Stimulated activated CD4-positive, alpha-beta T cell treated with anti-CD3 and anti-CD28 coated beads, Interleukin-15, amount 100 ng/mL, for 1 hour (primary cell): ENCODE measurements at places on chromosomes 7 and 10.

DNA sequence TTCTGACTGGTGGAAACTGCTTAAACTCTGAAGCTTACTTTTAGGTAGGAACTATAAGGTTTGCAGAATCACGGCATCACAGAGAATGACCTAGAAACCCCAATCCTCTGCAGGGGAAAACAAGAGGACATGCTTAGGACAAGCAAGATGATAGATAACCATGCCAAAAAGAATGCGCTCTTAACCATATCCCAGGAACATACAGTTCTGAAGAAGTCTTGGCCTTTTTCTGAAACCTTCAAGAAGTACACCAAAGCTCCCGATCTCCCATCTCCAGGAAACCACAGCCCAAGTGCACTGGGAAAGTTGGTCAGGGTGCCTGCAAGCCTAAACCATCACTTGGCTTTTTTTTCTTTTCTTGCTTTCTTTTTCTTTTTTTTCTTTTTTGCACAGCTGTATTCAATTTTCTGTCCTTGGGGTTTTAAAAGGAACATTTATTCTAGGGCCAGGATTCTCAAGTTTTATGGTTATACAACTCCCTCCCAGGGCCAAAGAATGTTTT is 12.2 kb upstream of the SVIL start:
- no peak for DNase-seq

- DNase-seq: no peak
These were observed 15.8 kb upstream of the TRIM8 start for GRCh38 chr10:102628451-102628911.

DNA sequence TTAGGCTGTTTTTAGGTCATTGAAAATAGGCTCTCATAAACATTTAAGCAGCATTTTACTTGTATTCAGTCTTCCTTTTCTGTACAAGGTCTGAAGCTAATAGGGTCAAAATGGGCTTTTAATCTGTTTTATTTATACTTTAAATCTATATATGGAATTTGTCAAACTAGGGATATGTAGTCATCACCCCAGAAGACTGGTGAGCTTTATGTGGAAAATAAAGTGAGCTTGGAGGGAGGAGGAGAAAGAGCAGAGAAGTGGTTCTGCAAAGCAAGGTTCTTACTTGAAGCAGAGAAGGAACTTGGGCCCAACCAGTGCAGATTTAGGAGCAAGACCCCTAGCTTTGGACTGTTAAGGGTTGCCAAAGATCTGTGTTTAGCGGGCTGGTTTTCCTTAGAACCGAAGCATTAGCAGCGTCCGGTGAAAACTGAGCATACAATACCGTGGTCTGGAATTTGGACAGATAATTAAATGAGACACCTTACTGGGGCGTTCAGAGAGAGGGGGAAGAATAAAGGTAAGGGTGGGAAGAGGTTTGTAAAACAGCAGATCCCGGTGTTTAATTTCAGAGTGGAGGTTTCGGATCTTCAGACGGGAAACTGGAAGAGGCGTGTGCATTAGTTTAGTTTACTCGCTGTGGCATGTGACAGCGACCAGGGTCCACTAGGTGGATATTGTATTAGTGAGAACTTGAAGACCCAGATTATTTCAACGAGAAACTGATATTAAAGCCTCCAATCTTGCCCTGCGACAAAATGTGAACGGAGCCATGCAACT is 2.4 kb downstream of the BAMBI start:
- DNase-seq: no peak

DNA sequence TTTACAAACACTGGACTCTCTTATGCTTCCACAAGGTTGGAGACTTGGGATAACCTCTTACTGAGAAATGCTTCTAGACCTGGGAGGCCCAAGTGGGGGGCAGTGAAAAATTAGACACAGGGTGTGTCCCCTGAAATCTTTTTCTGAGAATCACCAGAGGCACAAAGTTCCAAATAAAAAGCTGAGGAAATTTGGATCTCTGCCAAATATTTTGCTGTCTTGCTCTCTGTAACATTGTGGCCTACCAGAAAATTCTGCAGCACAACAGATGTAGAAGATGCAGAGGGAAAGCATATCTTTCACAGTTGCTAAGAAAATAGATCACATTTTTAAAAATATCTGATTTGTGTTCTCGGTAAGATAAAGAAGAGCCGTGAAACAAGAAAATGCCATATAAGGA is 849.4 kb downstream of the CCSER2 start:
- DNase-seq: no peak

DNA sequence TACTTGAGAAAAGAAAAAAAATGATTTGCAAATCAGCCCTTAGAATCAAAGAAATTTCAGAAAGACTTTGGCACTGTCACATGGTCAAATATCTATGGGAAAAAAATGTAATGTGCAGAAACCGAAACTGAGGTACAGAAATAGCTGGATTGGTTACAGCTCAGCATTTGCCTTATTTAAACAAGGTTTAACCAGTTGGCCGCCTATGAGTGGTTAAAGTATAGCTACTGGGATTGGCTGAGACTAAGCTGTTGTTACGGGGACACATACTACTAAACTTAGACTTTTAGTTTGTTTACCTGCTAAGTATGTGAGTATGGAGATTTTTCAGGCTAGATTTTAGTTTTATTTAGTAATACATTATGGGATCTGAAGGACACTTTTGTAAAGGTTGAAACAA is 38.6 kb downstream of the SFTPD start:
- DNase-seq: no peak

GRCh38 chr7:116528008-116528789 is 3.4 kb downstream of the CAV1 start:
- DNase-seq: no peak

DNA sequence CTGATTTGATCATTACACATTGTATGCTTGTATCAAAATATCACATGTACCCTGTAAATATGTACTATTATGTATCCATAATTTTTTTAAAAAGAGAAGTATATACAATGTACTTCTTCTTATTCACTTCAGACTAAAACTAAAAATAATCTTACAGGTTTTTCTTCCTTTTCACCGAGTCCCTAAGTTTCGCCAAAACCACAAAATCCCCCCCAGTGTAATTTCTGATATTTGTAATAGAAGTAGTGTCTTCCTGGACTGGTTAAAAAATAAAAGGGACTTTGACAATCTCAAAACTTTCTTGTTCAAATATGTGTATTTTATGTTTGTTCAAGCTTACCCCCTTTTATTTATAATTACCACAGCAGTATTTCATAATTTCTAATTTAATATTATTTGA is 23.9 kb downstream of the EPC1 start:
- DNase-seq: no peak

DNA sequence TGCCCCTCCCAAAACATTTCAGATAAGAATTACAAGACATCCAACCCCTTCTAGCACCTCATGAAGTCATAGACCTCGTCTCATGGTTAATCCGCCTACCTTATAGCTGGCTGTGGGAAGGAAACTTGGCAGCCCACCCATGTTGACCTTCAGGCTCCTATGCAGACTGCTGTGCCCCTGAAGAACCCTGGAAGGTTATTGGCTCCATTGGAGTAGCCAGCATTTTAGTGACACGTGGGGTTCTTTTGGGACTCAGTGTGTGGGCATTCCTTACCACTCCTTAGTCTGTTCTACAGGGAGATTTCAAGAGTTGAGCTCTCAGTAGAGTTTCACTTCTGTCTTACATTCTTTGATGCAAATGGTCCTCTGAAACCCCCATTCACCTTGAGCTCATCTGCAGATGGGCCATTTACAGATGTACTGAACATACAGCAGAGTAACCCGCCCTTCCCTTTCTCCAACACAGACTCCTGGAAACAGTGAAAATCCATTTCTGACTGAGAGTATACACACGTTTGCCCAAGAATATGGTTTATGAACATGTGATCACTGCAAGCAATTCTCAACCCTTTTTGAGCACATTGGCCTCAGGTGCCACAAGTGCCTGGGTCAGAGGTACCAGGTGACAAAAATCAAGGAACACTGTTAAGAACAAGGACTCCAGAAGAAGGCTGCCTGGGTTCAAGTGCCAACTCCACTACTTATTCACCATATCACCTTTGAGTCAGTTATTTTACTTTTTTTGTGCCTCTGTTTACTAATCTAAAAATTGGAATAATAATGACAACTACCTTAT is 54.0 kb upstream of the HECW1 start:
- no peak for DNase-seq

DNA sequence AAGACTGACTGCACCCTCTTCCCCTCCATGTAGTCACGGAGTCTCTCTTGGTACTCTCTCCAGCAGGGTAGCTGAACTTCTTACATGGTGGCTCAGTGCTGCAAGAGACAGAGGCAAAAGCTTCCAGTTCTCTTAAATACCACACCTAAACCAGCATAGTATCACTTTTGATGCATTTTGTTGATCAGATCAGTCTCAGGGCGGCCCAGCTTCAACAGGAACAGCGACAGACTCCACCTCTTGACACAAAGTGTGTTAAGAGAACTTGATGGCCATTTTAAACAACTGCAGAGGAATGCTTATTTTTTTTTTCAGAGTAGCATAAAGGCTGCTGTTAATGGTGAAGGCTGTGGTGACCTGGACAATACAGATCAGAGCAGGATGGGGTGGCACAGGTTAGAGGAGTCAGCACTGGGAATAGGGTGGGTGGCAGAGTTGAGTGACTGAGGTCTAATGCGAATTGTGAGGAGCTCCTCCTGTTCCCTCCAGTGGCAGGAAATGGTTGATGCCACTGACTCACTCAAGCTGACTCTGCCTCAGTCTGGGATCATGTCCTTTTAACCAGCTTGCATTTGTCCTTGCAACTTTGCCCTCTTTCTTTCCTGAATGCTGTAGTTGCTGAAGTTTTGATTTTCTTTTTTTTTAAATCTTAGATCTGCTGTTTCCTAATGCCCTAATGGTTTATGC is 17.3 kb downstream of the MGAM start:
- no peak for DNase-seq

DNA sequence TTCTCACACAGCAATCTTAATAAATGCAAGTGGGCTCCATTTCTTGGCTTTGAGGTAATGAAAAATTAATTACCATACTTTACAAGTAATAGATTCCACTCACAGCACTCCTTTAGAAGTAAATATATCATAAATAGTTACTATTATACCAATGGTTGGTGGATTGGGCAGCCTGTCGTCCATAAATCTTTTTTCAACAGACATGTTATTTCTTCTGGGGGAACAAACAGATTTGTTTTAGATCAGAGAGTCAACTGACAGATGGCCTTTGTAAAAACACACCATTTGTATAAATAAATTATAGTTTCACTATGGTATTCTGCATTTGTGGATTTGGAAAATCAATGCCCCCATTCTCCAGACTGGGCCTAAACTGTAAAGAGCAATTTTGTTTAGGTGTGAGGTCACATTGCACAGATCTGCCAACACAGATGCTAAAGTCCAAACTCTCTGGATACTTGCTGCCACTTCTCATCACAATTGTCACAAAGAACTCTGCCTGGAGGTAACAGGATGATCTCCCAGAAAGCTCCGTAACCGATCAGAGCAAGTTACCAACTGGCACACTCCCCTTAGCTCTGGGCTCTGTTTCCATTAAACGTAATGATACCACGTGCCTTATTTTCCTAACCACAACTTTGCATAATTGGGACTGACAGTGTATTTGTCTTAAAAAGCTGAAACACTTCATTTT is 4.5 kb upstream of the MACROH2A2 start:
- no peak for DNase-seq

- DNase-seq: no peak
These were observed 29.8 kb upstream of the WAC start for GRCh38 chr10:28503114-28503513.

DNA sequence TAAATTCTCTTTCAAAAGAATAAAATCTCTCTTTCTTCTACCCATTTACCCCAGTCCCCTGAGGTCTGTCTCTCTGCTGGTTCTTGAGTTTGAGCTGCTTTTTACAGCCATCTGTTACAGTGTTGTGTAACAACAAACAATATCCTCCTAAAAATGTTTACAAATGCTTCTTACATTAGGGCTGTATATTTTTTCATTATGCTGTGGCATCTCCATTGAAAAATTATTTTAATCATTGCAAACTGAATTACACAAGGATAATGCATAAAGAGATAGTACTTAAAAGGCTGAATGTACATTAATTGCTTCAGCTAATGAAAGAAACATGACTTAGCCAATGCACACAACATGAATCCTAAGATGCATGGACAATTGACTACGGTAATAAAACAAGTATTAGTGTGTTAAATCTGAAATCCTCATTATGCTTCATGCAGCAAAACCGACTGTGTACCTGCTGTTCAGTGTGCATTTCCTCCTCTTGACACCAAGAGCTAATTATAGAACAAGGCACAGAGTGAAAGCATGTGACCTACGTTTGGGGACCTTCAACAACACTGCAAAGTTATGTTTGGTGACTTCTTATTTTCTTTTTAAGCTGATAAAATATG is 181.7 kb upstream of the RHOBTB1 start:
- no peak for DNase-seq

GRCh38 chr10:60237977-60238758 is 151.5 kb downstream of the ANK3 start:
- no peak for DNase-seq

DNA sequence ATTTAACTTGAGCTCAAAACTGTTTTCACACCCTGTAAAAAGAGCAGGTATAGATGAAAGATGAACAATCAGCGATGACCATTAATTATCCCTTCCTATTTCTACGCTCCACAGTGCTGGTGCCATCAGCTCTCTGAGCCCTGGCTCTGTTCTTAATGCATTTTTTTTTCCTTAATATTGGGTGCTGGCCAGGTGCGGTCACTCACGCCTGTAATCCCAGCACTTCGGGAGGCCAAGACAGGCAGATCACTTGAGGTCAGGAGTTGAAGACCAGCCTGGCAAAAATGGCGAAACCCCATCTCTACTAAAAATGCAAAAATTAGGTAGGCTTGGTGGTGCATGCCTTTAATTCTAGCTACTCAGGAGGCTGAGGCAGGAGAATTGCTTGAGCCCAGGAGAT is 4.2 kb downstream of the STEAP4 start:
- DNase-seq: no peak

DNA sequence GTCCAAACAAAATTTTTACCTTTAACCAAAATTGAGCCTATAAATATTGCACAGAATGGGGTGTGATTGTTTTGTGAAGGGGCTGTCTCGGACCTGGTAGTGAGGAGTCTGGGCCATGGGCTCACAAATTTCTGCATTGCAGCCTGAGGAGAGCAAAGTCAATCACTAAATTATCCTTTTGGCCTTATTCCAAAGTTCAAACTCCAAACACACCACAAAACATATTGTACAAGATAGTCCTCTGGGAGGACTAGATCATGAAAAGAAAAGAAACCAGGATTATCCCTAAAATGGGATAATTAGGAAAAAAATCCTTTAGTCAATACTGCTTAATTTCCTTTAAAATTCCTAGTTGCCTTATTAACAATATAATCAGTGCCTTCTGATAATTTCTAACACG is 115.5 kb downstream of the BUB3 start:
- no peak for DNase-seq

DNA sequence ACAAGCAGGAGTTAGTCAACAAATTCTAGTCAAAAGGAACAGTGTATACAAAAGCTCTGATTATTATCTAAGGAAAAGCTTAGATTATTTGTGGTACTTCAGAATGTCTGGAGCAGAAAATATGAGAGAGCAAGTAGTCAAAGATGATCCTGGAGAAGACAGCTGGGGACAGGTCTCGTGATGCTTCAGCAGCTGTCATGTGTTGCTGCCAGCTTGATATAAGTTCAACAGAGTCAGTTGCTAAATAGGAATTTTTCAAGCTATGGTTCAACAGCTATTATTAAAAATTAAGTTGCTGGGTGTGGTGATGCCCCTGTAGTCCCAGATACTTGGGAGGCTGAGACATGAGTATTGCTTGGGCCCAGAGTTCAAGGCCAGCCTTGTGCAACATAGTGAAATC is 240.0 kb upstream of the RHOBTB1 start:
- DNase-seq: no peak

- no peak for DNase-seq
These were observed 301.5 kb downstream of the GRID1 start for GRCh38 chr10:86064931-86065662.
